ENCODE measurements at places on chromosomes 7 and 10.

DNA sequence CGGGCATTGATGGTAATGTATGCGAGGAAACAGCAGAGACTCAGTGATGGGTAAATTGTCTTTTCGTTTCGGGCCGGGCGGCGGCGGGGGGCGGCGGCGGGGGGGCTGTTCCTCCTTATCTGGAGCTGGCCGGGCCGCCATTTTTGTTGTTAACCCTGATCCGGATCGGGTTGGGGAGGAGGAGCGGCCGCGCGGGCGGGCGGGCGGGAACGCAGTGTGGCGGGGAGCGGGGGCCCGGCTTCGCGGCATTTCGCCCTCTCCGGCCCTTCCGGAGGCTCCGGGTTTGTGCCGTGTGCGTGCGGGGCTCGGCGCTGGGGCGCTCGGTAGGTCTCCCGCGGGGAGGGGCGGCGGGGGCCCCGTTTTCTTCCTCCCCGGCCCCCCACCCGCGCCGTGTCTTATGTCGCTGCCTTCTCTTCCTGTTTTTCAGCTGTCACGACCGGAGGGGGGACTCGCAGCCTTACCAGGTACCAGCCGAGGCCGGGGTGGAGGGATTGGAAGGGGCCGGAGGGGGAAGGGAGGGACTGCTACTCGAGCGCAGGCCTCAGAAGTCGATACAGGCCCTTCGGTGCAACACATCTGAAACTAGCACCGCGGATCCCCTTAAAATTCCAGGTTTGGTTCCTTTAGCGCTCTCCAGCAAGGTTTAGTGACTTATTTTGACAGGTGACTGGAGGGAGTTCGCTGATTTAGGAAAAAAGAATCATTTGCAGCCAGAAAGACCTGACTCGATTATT, 820 bp downstream of the WAC start:
- peak; percentile 65 for DNase-seq

DNA sequence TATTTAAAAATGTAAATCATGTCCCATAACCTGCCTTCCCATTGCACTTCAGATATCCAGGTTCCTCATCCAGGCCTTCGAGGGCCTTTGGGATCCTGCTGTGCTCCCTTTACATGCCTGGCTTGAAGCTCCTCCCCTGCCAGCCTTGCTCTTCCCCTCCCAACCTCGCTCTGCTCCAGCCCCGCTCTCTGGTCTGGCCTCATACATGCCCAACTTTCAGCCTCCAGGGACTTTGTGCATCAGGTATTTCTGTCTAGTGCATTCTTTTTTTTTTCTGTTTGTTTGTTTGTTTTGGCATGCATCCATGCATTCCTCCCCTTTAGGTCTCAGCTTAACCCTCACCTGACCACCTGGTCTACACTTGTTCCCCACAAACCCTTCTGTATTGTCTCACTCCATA, 160.3 kb downstream of the SNX10 start:
- no peak for DNase-seq

DNA sequence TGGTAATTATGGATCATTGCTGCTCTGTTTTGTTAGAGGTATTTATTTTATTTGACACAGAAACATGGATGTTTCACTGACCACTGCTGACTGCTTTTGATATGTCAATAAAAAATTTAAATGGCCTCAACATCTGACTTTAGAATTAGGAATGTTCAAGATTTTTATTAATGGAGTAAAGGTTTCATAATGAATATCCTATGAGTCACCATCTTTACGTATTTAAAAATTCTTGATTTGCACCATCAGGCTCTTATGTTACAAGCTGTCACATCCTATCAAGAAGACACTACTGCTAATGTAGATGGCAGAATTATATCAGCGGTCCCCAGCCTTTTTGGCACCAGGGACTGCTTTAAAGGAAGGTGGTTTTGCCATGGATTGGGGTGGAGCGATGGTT, 578.7 kb upstream of the NRP1 start:
- DNase-seq = peak; percentile 42

GRCh38 chr7:85595750-85596178, 408.9 kb upstream of the SEMA3D start:
- peak; percentile 44 for DNase-seq

DNA sequence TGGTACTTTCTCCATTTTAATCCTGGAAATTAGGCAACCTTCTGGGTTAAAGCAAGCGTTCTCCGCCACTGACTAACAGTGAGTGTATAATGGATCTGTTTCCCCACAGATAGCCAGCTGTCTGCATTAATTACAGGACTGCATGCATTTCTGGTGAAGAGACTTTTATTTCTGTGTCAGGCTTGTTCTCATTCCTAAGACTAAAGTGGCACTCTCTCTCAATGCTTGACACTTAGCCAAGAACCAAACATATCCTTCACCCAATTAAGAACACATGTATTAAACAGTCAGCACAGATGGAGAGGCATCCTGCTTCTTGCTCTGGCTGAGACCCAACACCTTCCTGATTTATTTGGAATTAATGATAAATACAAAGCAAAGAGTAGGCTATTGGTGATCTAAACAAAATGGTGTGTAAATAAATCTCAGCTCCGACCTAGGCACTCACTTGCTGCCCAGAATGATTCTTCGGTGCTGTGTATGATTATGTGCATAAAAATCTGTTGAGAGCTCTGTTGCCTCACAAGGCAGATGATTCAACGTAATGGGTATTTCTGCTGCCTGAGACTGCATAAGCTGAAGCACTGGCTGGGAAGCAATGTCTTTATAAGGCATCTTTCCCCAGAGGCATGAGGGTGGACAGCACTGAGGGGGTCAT, 16.8 kb downstream of the CALU start:
- DNase-seq = peak; percentile 98

DNA sequence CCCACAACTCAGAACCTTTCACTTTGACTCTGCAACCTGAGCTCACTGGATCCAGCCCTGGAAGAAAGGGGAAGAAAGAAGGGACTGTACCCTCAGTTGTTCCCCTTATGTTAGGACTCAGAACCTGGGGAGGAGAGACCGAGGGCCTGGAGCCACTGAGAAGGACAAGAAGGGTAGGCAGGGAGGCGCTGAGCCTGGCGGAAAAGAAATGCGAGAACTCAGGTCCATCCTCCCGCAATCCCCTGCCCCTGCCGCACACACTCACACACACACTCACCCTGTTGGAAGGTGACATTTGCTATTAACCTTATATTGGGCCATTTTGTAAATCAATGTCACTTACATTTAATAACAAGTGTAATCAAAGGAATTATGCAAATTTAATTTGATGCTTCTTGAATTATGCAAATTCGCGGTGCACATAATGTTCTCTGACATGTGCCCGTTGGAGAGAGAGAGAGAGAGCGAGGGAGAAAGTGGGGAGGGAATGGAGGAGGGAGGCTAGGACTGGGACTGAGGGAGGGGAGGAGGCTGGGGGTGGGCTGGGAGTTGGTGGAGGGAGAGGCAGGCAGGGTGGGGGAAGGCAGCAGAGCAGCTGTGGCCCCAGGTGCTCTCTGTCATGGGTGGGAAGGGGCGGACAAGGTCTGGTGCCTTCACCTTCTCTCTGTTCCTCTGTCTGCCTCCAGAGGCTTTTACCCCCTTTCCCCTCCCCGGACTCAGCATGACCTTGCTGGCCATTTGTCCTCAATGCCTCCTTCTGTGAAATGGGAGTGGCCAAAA, 99.6 kb upstream of the PAX2 start:
- no peak for DNase-seq

- no peak for DNase-seq
These were observed 228.8 kb downstream of the PTEN start for GRCh38 chr10:88092265-88092664.

GRCh38 chr7:114269714-114270113, 144.9 kb upstream of the FOXP2 start:
- DNase-seq = no peak

DNA sequence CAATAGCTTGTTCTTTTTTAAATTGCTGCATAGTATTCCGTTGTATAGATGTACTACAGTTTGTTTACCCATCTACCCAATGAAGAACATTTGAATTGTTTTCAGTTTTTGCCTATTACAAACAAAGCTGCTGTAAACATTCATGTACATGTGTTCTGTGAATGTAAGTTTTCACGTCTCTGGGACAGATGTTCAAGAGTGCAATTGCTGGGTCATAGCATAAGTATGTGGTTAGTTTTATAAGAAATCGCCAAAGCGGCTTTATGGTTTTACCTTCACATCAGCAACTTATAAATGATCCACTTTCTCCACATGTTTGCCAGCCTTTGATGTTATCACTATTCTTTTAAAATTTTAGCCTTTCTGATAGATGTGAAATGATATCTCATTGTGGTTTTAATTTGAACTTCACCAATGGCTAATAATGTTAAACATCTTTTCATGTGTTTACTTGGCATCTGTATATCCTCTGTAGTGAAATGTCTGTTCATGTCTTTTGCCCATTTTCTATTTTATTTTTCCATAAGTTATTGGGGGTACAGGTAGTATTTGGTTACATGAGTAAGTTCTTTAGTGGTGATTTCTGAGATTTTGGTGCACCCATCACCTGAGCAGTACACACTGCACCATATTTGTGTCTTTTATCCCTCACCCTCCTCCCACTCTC, 73.5 kb downstream of the TBXAS1 start:
- DNase-seq = no peak
